ENCODE measurements at places on chromosomes 6 and 20.

DNA sequence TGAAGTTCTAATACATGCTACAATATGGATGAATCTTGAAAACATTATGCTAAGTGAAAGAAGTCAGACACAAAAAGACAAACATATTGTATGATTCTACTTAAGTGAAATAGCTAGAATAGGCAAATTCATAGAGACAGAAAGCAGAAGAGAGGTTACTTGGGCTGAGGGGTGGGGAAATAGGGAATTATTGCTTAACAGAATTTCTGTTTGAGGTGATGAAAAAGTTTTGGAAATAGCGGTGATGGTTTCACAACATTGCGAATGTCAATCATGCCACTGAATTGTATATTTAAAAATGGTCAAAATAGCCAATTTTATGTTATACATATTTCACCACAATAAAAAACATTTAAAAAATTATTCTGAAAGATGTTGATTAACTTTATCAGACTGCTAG lies 6.1 kb downstream of the SLC26A8 start:
- DNase-seq = no peak

- no peak for DNase-seq
These were observed 865 bp downstream of the STK38 start for GRCh38 chr6:36546308-36546919.

GRCh38 chr20:51854921-51855320 lies 52.6 kb upstream of the SALL4 start:
- no peak for DNase-seq

DNA sequence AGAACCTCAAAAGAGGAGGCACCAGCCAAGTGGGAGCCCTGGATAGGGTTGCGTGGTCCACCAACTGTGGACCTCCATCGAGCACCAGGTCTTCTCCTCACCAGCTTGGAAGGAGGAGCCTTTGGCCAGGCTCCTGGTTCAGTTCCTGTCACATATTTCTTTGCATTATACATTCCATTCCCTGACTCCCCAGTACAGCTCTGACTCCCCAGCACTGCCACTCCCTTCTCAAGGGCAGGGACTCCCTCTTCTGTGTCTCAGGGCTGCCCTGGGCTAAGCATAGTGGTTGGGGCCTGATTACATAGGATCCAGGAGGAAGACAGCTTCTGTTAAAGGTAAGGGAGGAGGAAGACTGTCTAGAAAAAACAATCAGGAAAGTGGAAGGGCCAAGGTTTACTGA lies 91.1 kb downstream of the MRPL14 start:
- no peak for DNase-seq

GRCh38 chr6:37491171-37491829 lies 8.4 kb downstream of the CCDC167 start:
- no peak for DNase-seq

DNA sequence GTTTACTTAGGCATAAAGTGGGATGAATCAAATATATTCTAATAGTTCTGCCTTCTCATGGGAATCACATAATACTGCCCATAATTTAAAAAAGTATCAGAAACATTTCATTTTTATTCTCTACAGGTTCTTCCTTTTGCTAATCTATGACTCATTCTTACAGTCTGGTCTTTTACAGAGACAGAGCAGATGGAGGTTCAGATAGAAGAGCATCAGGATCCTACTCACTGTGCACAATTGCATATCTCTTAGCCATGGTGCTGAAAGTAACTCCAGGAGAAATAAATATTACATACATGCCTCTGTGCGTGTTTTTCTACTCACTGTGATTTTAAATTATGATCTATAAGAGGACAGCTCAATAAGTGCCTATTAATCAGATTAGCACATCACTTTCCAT lies 16.3 kb upstream of the OR2B6 start:
- DNase-seq = no peak

- no peak for DNase-seq
These were observed 6.7 kb upstream of the ZFAND3 start for GRCh38 chr6:37812841-37813240.

DNA sequence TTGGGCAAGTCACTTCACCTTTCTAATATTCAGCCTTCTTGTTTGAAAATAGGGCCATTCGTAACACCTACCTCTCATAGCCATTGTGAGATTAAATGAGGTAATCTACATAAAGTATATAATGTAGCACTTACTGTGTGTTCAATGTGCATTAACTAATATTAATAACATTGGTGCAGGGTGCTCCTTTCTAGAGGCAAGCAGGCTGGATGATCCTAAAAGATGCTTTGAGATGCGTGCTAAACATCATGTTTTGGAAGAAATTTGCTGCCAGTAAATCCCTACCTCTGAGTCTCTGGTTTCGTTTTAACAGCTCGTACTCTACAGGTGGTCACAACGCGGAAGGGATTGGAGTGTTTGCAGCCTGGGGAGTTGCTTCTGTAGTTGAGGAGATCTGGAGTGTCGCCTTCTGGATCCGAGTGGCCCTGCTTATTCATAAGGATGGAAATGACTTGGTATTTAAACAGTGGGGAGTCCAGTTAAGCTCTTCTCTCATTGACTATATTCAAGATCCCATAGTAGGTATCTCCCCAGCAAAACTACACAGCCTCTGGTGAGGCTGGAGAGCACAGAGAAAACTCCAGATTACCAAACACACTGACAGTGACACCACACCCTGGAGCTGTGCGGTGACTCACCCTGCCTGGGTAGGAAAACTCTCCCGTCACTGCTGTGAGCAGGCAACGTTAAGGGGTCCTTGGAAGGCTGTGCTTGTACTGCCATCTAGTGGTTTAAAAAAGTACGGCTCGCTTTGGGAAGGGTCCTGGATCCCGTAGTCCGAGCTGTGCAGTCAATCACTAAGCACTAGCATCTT lies 107.9 kb downstream of the MAP3K7 start:
- DNase-seq = peak; percentile 61

DNA sequence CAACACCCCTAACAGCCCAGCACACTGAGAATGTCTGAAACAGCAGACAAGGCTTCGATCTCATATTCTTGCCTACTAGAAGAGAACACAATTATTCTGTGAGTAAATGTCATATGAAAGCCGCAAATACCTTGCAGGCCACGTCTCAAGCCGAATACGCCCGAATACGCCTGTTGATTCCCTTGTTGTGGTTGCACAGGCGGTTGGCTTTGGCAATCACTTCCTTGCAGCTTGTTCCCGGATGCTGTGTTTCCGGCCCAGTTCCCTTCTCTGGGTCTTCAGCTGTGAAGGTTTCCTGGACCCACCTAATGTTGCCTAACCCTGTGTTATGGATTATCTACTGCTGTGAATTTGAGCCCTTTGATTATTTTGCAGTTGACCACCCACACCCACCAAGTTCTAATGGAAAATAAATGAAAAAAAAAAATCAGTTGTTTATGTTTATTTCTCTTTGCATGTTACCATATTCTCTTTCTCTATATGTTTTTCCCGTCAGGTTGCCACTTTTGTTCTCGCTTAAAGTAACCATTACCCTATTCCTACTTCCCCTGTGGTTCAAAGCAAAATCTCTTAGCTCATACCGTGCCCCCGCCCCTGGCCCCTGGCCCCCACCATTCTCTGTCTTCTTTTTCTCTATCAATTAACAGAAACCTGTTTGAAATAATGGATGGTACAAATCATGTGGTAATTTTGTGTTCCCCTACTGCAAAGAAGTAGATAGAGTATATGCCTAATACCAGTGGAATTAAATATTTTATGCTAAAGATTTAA lies 172.4 kb downstream of the ADGB start:
- no peak for DNase-seq

DNA sequence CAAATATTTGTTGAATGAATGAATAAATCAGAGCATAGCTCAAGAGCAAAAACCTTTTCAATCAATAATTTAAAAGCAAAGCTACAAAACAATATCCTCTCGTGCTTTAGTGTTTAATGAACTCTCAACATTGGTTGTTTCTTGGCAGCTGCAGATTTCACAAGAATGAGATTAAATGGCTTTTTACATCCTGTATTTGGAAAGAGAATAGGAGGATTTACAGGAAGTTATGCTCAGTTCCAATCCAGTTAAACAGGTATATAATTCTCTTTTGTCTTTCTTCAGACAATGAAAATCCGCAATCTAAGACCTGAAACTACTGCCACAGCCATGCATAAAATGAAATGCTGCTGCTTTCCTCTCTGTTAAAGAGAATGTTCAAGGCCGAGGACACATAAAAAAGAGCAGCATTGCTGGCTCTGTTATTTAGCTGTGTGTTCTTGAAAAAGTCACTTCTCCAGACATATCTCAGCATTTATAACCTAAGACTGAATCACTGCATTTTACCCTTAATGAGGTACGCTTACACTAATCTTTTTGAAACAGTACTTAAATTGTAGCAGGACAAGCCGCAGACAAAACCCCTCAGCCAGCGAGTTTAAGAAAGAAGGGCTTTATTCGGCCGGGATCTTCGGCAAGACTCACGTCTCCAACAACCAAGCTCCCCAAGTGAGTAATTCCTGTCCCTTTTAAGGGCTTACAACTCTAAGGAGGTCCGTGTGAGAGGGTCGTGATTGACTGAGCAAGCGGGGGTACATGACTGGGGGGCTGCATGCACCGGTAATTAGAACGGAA lies 3.6 kb downstream of the C6orf52 start:
- no peak for DNase-seq

- DNase-seq = no peak
These were observed 202.4 kb downstream of the FARS2 start for GRCh38 chr6:5463690-5464089.

DNA sequence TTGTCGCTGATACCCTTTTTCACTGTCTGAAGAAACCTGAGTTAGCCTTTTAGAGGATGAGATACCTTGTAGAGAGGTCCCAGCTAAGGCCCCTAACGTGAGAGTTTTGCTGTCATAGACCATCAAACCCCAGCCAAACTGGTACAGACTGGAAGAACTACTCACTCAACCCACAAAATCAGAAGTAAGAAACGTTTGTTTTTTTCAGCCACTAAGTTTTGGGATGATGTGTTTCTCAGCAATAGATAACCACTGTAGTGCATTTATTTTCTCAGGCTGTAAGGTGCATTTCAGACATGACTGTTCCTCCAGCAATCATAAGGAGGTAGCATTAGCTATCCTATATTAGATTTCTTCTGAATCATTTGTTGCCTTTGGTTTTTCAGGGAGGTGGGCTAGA lies 407.3 kb upstream of the FLRT3 start:
- no peak for DNase-seq

GRCh38 chr6:128235556-128235955 lies 284.8 kb downstream of the PTPRK start:
- DNase-seq = no peak

GRCh38 chr6:125066964-125067363 lies 86.6 kb upstream of the TPD52L1 start:
- no peak for DNase-seq

GRCh38 chr6:82227770-82228169 lies 19.8 kb downstream of the IBTK start:
- no peak for DNase-seq

GRCh38 chr20:5973172-5973571 lies 22.7 kb downstream of the MCM8 start:
- no peak for DNase-seq

DNA sequence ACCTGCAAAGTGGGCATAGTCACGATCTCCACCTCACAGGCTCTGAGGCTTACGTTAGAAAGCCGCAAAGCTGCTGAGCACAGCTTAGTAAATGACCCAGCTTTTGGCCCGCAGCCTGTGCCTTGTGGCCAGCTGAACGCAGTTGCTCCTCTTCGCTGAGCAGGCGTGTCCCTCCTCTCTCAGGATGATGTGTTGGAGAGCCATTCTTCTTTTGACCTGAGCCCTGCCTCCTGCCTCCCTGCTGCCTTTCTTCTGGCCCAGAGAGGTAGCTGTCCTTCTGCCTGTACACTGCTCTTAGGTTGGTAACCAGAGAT lies 47.6 kb upstream of the MYL9 start:
- no peak for DNase-seq

DNA sequence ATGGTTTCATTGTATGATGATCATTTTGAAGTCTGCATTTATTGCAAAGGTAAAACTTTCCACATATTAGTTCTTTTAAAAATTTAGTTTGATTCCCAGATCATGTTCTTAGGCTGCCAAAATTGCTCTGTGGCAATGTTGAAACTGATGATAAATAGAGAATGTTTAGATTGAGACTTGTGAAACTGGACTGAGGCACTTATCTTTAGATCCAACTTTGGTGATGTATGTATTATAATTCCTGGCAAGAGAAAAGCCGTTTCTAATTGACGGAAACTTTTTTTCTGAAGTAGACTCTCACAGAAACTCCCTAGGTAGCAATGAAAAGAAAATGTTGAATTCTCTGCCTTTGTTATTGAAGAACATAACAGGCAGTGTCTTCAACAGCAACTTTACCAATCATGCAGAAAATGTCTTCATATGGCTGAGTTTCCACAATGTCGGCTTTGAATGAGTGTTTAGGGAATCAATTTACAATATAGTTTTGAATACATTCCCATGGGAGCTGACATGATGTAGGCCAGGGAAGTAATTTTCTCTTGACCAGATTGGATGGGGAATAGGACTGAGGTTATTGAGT lies 456.2 kb downstream of the CD109 start:
- no peak for DNase-seq

DNA sequence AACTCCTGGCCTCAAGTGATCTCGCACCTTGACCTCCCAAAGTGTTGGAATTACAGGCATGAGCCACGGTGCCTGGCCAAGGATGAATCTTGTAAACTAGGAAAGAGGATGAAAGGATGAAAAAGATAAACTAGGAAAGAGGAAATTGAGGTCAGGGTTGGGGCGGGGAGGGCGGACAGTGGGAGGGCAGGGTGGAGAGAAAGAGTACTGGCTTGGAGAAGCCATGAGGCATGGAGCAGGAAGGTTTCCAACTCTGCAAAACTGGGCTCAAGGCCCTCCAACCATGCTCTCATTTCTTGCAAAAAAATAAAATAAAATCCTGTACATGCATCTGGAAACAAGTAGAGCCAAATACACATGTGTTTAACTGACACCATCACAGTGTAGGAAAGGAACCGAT lies 256.6 kb upstream of the SGK1 start:
- no peak for DNase-seq

GRCh38 chr6:38933426-38933825 lies 115.2 kb upstream of the GLP1R start:
- no peak for DNase-seq

DNA sequence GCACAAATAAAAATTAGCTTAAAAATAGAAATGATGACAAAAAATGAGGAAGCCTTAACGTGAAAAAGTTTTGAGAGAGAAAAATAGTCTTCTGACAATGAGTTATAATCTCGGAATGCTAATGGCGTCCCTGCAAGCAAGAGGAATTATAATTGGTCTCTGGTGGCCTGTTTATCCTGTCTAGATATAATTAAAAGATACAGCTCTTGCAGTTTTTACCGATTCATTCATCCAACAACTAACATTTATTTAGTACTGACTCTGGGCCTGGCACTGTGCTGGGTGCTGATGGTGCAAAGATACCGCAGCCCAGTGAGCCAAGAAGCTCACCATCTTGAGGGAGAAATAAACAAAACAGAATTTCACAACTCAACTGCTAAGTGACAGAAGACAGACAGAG lies 31.6 kb upstream of the ANKRD60 start:
- no peak for DNase-seq

DNA sequence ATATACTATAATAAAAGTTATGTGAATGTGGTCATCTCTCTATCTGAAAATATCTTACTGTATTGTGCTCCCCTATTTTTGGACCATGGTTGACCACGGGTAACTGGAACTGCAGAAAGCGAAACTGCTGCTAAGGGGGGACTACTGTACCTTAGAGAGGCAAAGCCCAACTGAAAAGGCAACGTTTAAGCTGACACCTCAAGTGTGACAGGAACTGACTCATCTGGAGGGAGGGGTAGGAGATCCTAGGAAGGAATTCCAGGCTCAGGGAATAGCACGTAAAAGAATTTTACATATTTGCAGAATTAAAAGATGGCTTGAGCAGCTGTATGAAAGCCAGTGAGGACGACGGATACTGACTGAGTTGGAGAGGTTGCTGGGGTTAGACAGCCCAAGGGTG lies 34.8 kb downstream of the ELOVL2 start:
- no peak for DNase-seq
